ENCODE measurements at places on chromosomes 2 and 18.

DNA sequence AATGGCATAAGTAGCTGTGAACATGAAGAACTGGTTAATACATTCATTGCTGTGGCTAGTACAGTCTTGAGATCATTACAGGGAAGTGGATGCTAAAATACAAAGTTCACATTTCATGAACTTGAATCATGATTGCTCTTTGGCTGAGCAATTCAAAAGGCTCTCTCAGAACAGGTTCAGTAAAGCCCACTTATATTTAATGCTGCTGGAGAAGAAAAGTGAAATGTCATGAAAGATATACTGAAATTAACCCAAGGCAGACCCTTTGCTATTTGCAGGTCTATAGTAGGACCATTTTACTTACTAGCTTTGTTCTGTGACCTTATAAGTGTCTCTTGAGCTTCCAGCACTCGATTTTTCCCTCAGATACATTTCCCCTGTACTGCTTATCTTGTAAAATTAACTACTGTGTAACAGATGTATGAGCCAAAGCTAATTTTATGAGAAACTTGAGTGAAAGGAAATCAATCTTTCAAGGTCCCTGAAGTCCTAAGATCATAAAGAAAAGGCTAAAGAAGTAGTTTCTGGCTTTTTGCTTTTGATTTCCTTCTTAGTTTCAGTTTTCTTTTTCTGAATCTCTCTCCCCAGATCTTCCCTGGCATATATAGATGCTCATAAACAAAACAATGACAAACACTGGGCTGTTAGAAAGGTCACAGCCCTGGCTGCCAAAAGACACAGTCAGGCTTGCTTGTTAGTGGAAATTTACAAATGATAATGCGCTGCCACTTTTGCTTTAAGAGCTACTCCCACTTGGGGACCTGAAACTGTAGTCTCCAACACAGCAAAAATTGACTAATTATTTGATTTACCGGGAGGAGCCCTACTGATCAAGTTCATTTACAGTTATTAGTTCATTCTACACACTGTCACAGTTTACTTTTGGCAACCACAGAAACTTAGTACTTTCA, 132.7 kb upstream of the XPO1 start:
- peak; percentile 40 for DNase-seq

- no peak for DNase-seq
These were observed 96.3 kb downstream of the BCL2L11 start for GRCh38 chr2:111216811-111217652.

DNA sequence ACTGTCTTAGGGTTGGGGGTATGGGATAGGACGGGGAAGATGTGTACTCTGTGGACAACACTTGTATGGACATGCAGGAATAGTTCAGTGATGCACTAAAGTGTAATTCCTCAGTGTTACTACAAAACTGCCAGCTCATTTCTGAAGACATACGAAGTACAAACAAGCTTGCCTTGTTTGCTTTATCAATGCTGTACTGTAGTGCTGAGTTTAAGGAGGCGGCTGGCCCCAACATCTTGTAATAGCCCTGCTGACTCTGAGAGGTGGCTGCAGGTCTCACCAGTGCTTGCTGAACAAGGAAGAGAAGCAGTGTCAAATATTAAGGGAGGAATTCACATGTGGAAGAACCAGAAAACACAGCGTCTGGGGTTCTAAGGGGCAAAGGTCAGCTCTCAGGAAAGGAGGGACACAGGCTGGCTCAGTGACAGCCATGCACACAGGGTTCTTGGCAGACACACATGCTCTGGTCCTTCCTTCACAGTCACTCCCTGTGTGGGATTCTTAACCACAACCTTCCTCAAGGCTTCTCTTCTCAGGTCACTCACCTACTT, 39.8 kb upstream of the EVA1A start:
- DNase-seq = no peak

DNA sequence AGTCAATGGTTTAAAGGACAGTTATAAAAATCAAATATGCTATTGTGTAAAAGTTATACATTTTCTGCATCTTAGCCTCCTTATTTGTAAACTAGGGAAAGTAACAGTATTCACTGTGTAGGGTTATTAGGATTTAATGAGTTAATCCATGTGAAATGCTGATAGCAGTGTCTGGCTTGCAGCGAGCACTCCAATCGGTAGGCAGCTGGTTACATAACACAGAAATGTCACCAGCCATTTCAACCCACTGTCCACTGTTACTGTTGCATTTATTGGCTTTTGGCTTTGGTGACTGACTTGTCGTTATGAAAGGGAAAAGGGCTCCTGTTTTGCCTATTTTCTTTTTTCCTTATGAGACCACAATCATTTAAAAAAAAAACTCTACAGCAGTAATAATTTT, 38.9 kb downstream of the ID2 start:
- DNase-seq = no peak

DNA sequence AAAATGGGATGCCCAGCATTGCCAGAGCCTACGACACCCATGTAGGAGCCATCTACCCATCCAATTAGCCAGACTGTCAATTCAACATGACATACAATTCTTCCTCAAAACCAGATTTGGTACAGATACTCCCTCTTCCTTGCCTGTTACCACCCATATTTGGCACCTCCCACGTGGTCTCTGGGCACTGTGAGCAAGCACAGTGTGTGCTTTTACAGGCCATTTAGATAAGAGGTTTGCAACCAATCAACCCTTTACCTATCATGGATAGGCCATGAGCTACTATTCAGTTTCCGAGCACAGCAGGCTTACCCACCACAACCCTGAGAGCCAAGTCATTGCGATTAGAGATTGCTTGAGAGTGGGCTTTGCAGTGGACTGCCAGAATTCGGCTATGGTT, 40.9 kb downstream of the ARID5A start:
- no peak for DNase-seq

GRCh38 chr18:35775887-35776286, 194.3 kb downstream of the GALNT1 start:
- no peak for DNase-seq

DNA sequence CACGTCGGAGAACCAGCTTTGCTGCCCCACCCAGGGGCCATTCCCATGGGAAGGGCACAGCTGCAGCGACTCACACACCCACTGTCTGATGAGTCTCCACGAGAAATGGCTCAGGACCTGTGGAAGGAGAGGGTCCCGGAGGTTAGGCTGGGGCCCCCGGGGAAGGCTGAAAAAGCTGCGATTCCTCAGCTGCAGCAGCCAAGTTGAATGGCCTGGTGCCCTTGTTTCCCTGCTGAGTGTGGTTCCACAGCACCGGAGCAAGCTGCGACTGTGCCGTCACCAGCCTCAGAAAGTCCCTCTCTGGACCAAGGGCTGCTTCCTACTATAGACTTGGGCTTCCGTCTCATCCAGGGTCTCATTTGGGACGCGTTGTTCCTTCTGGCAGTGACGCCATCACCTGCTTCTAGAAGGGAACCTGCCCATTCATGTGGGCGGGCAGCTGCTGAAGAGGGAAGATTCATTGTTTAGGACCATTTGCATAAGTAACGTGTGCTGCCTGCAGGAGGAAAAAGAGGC, 180.2 kb downstream of the INHBB start:
- DNase-seq = no peak

GRCh38 chr18:79567481-79568147, 112.0 kb upstream of the CTDP1 start:
- peak; percentile 93 for DNase-seq

- DNase-seq = peak; percentile 85
These were observed 59.2 kb downstream of the IL1R2 start for GRCh38 chr2:102050854-102051391.

GRCh38 chr18:2104620-2105462, 466.5 kb downstream of the METTL4 start:
- DNase-seq = peak; percentile 51

DNA sequence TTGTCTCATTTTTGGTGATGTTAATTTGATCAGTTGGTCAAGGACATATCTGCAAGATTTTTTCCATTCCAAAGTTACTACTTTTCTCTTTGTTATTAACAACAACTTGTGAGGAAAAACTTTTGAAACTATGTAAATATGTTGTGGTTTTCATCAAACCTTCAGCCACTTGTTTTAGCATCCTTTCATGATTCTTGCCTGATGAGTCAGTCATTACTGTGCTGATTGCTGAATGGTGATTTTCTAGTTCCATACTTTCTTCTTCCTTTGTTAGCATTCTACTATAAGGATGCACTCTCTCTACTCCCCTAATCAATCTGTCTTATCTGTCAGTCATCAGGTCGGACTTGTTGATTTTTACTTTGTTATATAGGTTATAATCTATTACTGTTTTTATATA, 10.9 kb downstream of the TMEM87B start:
- DNase-seq = peak; percentile 92

DNA sequence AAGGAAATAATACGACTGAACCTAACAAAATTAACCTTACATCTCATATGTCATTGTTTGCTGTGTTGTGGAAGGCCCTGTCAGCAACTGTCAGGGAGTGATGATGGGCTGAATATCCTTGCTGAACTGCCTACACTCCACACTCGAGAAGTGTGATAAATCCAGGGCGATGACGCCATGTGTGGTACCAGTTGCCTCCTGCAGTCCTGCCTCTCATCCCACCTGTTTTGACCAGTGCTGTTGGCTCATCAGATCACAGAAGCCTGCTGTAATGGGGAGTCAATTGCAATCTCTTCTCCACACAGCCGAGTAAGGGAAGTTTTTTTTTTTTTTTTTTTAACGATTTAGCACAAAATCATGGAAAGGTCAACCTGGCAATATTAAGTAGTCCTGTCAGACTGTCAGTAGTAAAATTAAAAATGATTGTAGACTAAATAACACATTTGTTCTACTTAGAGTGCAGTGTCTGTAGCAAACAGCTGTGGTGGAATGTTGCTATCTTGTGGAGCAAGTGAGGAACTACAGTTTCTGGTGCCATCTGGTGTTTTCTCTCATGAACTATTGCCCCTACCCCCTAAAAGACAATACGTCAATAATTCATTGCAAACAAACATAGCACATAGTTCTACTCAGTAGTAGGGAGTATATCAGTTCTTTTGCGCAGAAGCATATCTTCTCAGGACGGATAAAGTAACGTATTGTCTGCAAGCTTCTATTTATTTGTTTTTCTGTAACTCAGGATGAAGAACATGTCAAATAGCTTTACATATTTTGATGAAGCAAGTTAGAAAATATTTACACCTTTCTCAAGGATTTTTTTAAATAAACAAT, 347.6 kb downstream of the CTNNA2 start:
- DNase-seq = peak; percentile 29

Measured in AG10803 (cell line).